ENCODE measurements at places on chromosomes 7 and 10.
A peak's percentile ranks its signal among the peaks of the same experiment; 100 is the strongest.

DNA sequence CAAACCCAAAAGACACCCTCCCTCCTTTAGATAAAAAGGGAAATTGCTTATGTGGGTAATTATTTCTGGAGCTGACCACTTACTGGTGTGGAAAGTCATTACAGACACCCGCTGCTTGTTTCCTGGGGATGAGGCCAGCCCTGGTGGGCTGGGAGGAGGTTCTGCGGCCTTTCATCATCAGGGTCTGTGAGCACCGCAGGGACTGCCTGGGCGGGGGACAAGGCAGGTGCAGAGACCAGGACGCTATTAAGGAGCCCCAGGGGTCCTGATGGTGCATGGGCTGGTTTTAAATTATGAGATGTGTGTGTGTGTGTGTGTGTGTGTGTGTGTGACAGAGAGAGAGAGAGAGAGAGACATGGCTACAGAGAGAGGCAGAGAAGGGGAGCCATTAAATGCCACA is 171.2 kb downstream of the DNAJB6 start:
- no peak for DNase-seq

DNA sequence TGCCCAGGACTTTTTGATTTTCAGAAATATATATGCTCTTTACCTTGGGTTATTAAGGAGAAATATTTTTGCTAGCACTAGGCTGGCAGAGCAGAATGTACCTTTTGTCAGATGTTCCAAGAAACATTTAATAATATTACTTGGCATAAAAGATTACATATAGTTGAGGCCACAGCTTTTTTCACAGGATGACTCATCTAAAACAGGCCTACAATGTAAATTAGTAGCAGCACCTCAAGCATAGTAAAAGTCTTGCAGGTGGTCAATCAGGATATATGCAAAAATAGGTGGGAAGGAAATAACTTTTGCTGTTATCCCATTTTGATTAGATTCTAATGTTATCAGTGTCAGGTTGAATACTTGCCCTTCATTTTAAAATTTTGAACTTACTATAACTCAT is 14.9 kb upstream of the ITGB1 start:
- DNase-seq = no peak

GRCh38 chr7:64887756-64888508 is 15.1 kb upstream of the ZNF273 start:
- peak; percentile 28 for DNase-seq

DNA sequence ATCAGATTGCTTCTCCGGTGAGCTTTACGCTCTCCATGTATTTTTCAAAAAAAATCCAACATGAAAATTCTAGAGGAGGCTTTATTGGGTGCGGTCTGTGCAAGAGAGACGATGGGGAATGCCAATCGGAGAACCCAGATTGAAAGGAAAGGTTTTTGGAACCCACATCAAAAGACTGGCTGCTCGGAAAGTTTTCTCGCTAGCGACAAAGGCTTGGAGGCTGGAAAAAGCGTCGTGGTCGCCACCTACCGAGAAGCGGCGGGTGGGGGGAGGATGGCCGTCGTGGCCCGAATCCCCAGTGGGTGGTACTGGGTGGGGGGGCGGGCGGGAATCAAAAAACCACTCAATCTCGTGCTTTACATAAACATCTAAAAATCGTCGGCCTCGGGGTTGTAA is 1.1 kb upstream of the GTF2I start:
- peak; percentile 68 for DNase-seq

DNA sequence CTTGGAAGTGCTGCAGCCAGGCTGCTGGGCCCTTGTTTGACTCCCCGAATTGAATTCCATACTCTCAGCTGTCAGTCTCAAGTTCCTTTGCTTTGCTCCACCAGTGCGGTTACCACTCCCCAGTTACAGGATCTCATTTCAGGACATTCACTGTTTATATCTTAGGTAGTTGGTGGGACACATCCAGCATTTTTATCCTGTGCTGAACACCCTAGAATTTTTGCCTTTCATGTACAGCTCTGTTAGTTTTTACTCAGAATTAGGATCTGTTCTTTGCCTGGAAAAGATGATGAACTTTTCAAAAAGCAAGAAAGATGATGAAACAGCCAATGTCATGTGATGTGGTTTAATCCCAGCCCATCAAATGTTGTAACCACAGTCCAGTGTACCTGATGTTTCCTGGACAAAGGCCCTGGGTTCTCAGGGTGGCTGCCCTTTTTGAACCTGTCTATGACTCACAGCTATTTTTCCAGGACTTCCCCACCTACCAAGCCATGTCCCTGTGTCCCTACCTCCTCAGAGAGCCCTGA is 149.7 kb downstream of the NOC3L start:
- DNase-seq = no peak

DNA sequence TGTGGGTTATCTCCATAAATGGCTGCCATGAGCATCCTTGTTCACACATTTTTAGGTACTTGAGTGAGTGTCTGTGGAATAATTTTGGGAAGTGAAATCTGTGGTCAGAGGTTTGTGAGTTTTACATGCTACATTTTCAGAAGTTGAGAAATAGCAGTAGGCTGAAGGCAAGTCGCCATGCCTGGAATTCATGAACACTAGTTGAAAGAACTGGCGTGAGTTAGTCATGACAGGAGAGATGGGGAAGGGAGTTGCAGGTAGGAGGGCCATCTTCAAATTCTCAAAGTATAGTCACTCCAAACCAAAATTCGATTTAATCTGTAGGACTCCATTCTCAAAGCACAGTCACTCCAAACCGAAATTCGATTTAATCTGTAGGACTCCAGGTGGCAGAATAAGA is 89.6 kb downstream of the EGFR start:
- DNase-seq = no peak

GRCh38 chr7:66664590-66665293 is 36.1 kb downstream of the KCTD7 start:
- DNase-seq = no peak

DNA sequence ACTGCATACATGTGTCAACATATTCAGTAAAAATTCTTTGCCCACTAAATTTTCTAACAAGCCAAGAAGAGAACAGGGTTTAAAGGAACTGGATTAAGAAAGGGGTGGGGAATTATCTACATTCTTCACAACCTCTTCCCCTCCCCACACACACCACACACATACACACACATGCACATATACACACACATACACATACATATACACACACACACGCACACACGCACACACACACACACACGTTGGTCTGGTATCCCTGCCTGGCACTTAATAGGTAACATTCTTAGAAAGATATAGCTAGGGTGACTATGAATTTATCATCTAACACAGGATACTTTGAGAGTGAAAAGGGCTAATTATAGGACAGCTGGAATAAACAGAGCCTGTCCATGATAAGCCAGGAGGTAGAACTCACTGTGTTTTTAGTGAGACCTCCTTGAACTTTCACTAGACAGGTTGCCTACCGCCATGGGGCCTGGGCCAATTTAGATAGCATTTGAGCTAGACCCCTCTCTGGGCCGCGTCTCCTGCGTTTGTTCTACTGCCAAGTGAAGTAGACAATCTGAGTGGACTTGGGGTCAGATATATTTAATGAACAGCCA is 33.1 kb upstream of the EPC1 start:
- DNase-seq = no peak

- no peak for DNase-seq
Measured at GRCh38 chr10:103618575-103619423, 125.3 kb downstream of the NEURL1 start.

- DNase-seq = no peak
Measured at GRCh38 chr10:43408331-43408709, 666 bp downstream of the HNRNPF start.

- no peak for DNase-seq
Measured at GRCh38 chr7:89183712-89184111, 388.2 kb upstream of the TEX47 start.

GRCh38 chr7:114979388-114979787 is 57.5 kb downstream of the MDFIC start:
- no peak for DNase-seq

GRCh38 chr7:151312356-151312755 is 29.3 kb upstream of the NUB1 start:
- no peak for DNase-seq

DNA sequence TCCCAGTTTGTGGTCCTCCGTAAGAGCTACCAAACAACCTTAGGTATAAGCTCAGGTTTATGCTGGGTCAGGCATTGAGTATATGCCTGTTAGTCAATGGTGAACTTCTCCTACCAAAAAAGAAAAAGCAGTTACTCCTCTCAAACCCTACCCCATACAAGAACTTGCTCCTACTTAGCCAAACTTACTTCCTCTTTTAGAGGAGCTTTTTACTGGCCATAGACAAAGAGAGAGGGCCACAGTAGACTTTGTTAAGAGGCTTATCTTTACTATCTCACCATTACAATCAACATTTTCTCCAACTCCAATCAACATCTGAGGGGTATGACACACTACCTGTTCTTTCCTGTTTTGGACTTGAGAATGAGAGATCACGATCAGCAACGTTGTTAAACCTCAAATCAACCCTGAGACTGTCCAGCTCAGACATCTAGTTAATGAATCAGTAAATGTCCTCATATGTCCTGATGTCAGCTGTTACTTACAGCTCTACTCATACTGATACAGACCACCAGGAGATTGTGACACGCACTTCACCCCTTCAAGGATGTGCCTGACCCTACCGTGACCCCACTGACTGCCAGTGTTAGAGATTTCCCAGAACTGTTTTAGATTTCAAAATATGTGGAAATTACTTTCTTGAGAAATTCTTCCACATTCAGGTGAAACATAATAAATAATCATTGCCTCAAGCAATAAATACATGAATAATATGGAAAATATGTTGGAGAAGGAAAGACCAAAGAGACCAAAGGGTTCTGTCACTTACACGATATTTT is 18.4 kb upstream of the CCDC71L start:
- no peak for DNase-seq

GRCh38 chr10:125217990-125218675 is 57.8 kb upstream of the CTBP2 start:
- DNase-seq = no peak

DNA sequence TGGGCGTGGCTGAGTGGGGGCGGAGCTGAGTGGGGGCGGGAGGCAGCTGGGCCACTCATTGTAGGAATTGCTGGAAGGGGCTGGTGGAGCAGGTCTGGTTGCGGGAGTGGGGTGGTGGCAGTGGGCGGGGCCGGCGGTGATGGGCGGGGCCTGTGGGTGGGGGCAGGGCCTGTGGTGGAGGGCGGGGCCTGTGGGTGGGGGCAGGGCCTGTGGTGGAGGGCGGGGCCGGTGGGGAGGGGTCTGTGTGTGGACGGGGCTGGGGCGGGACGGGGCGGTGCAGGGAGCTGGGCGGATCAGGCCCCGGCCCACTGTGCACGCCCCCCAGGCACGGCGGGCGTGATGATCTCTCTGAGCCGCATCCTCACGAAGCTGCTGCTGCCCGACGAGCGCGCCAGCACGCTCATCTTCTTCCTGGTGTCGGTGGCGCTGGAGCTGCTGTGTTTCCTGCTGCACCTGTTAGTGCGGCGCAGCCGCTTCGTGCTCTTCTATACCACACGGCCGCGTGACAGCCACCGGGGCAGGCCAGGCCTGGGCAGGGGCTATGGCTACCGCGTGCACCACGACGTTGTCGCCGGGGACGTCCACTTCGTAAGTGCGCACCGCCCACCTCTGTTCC is 14.0 kb downstream of the SLC29A4 start:
- DNase-seq = peak; percentile 67

DNA sequence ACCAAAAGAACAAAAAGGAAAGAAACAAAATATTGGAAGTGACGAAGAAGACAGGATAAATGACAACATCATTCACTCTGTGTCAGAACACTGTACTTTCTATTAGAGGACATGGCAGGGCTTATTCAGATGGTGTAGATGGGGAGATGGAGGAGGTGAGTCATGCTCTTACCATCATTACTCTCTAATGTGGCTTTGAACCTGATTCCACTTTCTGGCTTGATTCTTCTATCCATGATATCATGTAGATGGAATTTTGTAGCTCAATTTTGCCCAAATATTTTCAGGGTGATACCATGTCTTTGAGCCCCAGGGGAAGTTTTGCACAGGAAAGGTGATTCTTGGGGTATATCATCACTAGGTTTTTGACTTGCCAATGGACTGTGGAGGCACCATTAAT is 91.7 kb downstream of the CFAP58 start:
- DNase-seq = no peak

Data from activated CD4-positive, alpha-beta T cell treated with anti-CD3 and anti-CD28 coated beads, Interleukin-2, amount 50 U/mL, for 1 hour (primary cell).